ENCODE measurements at places on chromosomes 1 and 21. TPM values are rescaled to one million over a fixed set of nuclear protein-coding genes. Genes with fewer than 3 reads are reported as not detected.

GRCh38 chr1:203354246-203354645 lies 3.3 kb upstream of the FMOD start:
- H3K36me3 ChIP-seq = no peaks in the 10 kb centered on the region
- H3K4me1 ChIP-seq = peaks cover 13% of the 10 kb centered on the region
- H3K4me3 ChIP-seq = no peak overlapping the region
- H3K27ac ChIP-seq = no peak overlapping the region

DNA sequence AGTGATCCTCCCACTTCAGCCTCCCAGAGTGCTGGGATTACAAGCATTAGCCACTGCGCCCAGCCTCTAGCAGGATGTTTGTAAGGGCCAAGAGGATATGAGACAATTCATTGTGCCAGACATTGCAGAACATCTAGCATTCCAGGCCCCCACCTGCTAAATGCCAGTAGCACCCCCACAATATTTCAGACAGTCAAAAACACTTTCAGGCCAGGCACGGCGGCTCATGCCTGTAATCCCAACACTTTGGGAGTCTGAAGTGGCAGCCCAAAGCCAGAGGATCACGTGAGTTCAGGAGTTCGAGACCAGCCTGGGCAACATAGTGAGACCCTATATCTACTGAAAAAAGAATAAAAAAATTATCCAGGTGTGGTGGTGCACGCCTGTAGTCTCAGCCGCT lies 12.9 kb downstream of the PPIE start:
- H3K27me3 ChIP-seq = no peaks in the 10 kb centered on the region
- no peak for DNase-seq
- no peak overlapping the region for H3K4me3 ChIP-seq

DNA sequence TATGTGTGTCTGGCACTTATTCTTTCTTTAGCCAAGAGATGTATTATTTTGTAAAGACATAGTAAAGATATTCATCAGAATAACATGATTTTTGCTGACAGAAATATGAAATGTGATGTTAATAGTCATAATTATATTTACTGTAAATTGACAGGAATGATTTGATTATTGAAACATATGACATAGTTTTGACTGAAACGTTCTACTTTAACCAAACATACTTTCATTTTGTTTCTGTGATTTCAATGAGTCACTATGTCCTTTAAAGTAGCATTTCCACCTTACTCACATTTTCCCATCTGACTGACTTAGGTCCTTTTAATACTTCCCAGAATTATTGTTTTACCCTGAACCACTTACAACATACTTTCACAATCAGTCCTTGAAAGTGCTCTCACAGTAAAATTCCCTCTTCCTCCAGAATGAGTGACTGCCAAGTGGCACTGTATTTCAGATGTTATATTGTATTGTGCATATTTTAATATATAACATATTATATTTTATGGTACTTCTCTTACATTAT lies 437.9 kb downstream of the NCAM2 start:
- no peak overlapping the region for H3K27ac ChIP-seq
- H3K27me3 ChIP-seq = no peaks in the 10 kb centered on the region
- H3K4me1 ChIP-seq = no peaks in the 10 kb centered on the region
- H3K36me3 ChIP-seq = no peaks in the 10 kb centered on the region
- DNase-seq = no peak

- no peak overlapping the region for H3K4me3 ChIP-seq
- no peaks in the 10 kb centered on the region for H3K4me1 ChIP-seq
- no peak overlapping the region for H3K27ac ChIP-seq
- no peaks in the 10 kb centered on the region for H3K27me3 ChIP-seq
- DNase-seq = no peak
Measured at GRCh38 chr1:90391126-90391525, 326.0 kb downstream of the BARHL2 start.

The DBT gene
- polyA plus RNA-seq = 12.1 TPM
